Right lobe of liver (tissue), 6 donors: ENCODE measurements at places on chromosomes 1 and 21.

- no peak for DNase-seq
Measured at GRCh38 chr21:40294345-40294744, 427.1 kb downstream of the PCP4 start.

DNA sequence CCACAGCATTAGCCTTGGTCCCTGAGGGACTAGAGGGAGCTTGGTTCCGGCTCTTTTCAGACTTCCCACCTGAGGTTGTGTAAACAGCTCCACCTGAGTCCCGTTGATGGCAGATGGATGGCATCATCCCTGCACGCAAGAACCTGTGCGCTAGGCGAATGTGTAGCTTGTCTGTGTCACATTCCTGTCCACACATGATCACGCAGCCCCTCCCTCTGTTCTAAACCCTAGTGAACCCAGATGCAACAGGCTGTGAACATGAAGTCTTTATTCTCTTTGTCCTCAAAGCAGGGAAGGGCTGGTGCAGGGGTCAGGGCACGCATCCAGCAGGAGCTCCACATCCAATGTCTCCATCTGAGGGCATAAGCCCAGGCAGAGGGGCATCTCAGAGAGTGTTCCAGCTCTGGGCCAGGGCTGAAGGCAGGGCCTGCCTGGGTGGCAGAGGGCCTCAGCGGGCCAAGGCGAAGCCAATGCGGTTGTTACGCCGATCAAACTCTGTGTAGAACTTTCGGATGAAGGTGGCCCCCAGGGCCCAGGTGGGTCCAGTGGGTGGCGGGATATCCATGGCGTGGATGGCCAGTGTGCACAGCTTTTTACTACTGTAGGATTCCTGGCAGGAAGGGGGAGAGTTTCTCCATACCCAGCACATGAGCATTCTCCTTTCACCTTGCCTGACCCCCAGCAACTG is 2.9 kb upstream of the ETNK2 start:
- no peak for DNase-seq

DNA sequence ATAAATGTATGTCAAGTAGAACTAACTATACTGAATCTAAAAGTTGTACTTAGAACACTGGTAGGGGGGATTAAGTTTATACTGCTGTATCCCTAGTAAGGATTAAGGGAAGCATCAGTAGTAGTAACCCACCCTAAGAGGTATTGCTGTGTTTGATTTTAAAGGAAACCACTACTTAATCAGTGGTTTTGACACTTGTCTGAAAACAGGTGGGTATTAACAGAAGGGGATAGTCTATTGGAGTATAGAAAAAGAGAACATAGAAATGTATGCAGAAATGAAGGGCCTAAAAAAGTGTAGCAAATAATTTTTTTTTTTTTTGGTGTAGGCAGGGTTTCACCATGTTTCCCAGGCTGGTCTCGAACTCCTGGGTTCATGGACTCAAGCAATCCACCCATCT is 2.2 kb downstream of the MIGA1 start:
- DNase-seq: no peak

DNA sequence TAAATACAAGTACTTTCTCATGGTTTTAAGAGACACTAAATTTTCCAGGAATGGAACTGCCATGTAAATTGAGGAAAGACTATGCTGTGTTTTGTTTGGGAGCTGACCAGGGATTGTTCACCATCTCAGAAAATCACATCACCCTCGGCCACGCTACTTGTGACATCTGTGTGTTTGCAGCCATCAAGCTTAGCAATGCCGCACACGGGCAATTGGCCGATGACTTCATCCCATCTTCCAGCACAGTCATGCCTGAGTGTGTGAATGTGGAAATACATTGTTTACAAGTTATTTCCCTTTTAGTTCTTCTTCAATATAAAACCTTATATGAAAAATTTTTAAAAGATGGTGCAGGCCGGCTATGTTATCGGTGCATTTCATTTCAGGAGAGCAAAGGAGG is 121.6 kb downstream of the GLIS1 start:
- peak; percentile 17 for DNase-seq

DNA sequence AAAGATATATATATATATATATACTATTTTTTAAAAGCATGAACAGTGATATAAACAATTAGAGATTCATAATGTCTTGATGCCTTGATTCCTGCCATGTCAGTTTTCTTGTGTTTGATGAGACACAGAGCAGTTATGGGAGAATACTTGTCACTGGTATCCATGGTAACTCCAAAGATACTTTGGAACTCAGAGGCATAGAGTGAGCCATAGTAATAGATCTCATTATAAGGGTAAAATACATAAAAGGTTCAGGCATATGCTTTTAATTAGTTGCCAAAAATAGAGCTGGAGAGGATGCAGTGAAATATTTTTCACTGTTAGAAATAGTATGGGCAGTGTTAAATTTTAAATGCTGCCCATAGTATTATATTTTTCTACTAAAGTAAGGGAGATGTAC is 134.1 kb downstream of the SYT14 start:
- no peak for DNase-seq

DNA sequence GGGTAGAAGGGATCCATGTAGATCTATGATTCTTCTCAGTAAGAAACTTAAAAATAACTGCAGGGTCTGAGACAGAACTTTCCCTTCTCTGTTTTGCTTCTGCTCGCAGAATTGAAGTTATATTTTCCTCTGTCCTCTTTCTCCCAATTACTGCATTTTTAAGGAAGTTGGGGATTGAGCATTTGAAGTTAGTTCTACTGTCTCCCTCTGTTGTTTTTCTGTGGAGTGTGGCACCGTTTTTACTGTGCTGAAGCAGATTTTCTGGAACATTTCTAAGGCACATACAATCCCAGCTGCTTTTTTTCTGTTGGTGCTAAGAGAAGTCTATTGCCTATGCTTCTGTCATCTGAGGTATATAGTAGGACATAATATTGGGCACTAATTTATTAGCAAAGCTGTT is 43.3 kb downstream of the RASAL2 start:
- no peak for DNase-seq

DNA sequence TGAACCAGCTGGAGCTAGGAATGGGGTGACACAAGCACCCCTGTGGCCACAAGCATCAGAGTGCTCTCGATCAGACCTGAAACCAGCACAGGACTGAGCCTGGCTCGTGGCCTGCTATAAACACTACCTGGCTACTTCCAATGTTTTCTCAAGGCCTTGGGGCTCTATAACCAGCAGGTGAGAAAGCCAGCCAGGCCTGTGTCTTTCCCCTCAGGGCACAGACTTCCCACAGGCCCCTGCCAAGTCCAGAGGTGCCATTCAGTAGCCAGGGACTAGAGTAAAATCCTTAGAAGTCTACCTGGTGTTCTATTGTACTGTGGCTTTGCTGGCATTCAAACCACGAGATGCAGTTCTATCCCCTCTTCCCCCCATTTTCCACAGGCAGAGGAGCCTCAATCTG is 22.6 kb downstream of the OR2G3 start:
- no peak for DNase-seq

DNA sequence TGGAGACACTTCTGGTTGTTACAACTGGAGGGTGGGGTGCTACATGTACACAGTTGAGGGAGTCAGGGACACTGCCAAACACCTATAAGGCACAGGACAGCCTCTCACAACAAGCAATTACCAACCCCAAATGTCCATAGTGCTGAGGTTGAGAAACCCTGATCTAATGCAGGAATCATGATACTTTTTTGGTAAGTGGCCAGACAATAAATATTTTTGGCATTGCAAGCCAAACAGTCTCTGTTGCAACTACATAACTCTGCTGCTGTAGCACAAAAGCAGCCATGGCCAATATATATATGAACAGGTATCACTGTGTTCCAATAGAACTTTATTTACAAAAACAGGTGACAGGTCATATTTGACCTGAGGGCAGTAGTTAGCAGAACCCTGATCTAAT is 177.5 kb downstream of the ASTN1 start:
- no peak for DNase-seq

GRCh38 chr1:228343191-228343661 is 63.4 kb downstream of the TRIM11 start:
- peak; percentile 40 for DNase-seq

DNA sequence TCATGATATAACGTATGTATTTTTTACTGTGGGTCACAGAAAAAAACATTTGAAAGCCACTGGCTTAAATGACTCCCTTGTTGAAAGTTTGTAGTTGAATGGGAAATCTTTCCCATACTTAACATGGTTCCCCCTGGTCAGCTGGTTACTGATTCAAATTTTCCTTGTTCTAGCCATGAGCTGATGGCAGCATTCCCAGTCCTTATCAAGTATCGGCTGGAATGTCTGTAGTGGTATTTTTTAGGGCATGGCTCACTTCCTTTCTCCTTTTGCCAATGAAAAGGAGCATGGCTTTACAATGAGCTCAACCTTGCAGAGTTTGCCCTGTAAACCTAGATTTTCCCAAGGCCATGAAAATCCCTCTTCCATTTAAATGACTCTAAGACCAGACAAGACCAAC is 55.7 kb downstream of the GIPC2 start:
- no peak for DNase-seq

- DNase-seq: no peak
Measured at GRCh38 chr1:106465666-106466065, 590.8 kb upstream of the PRMT6 start.

GRCh38 chr1:208988811-208989222 is 594.7 kb upstream of the CAMK1G start:
- DNase-seq: no peak

DNA sequence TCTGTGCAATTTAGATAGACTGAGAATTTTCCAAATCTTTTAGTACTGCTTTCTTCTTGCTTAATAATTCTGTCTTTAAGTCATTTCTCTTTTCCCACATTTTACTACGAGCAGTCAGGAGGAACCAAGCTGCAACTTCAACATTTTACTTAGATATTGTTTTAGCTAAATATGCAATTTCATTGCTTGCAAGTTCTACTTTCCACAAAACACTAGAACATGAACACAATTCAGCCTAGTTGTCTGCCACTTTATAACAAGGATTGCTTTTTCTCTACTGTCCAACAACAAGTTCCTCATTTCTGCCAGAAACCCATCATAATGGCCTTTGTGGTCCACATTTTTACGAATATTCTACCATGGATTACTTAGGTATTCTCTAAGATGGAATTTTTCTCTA is 36.6 kb downstream of the SORT1 start:
- DNase-seq: no peak

DNA sequence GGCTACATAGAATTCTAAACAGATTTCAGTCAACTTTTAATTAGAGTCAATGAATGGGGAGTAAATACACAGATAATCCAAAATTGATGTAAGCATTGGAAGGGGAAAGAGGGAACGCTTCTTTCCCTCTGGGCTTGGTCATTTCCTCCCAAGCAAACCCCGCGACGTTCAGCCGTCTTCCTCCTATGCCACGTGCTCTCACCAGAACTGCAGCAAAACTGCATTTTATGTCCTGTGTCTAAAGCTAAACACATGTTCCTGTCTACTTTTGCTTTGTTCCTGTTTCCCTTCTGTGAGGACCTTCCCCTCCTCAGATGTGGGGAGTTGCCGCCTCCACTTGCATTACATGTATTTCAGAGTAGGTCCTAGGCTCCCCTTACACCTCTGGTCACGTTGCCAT is 27.2 kb downstream of the UTP25 start:
- no peak for DNase-seq

DNA sequence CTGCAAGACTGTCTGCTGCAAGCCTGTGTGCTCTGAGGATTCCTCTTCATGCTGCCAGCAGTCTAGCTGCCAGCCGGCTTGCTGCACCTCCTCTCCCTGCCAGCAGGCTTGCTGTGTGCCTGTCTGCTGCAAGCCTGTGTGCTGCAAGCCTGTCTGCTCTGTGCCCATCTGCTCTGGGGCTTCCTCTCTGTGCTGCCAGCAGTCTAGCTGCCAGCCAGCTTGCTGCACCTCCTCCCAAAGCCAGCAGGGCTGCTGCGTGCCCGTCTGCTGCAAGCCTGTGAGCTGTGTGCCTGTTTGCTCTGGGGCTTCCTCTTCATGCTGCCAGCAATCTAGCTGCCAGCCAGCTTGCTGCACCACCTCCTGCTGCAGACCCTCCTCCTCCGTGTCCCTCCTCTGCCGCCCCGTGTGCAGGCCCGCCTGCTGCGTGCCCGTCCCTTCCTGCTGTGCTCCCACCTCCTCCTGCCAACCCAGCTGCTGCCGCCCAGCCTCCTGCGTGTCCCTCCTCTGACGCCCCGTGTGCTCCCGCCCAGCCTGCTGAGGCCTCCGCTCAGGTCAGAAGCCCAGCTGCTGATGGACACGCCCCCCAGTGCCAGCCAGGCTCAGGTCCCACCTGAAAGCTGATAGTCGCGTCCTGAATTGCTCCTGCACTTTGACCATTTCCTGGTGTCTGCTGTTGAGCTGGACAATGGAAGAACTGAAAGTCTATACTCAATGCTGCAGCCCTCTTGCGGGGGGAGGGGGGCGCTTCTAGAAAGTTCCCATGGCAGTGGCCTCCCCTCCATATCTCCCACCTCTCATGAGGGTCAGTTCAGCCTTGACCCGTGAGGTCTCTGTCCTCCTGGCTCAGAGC is 1.2 kb downstream of the KRTAP10-4 start:
- DNase-seq: no peak

GRCh38 chr1:157774412-157774811 is 2.5 kb downstream of the FCRL2 start:
- no peak for DNase-seq

DNA sequence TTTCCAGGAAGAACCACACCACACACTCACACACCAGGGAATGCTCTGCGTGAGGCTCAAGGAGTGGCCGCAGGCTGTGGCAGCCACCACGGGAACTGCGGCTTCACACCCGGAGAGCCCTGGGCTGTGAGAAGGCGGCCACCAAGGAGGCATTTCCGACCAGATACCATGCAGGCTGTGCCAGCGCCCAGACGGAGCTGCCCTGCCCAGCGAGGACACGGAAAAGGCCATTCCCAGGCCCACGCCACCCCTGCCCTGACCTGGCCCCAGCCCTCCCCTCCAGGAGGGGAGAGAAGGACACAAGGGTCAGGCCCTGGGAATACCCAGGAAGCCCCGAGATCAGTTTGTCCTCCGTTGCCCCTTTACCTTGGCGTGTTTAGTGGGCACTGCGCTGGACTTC is 119.3 kb downstream of the NPHP4 start:
- DNase-seq: no peak

GRCh38 chr1:203144661-203145060 is 17.1 kb downstream of the ADORA1 start:
- DNase-seq: no peak

GRCh38 chr1:203625628-203626019 is 1.0 kb upstream of the ATP2B4 start:
- no peak for DNase-seq

DNA sequence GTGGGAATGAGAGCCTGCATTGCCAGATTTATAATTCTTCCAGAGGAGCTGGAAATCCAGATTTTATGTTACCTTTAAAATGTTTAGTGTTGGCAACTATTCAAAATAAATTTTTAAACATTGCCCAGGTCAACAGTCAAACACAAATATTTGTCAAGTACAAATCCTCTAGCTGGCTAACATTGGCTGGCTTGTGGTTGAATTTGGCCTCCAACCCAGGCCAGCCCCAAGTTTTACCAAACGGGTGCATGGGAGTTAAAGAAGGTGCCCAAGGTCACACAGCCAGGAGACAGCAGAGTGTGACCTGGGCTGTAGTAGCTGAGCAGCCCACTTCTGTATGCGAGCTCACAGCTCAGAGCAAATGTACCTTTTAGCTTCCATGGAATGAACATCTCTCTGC is 240.6 kb downstream of the DSCAM start:
- peak; percentile 68 for DNase-seq
